Suprapubic skin (tissue), 4 donors: ENCODE measurements at places on chromosomes 6 and 20. TPM values are rescaled to one million over a fixed set of nuclear protein-coding genes. Genes with fewer than 3 reads are reported as not detected.

The ZSCAN26 gene
- total RNA-seq, result 5.0 TPM

The MGME1 gene
- total RNA-seq, result 31.0 TPM

The CST5 gene
- total RNA-seq, result not detected

The CLVS2 gene
- total RNA-seq, result 0.44 TPM

The SYNJ2 gene
- 5.8 TPM for total RNA-seq

The IYD gene
- 3.0 TPM for total RNA-seq

The FAM83B gene
- 153 TPM for total RNA-seq

The BMP7 gene
- total RNA-seq, result 19.2 TPM

The FOXS1 gene
- not detected for total RNA-seq

The DNMT3B gene
- 2.7 TPM for total RNA-seq

The CFB gene
- total RNA-seq, result 6.8 TPM

The PACSIN1 gene
- 0.40 TPM for total RNA-seq

The BNIP5 gene
- total RNA-seq, result not detected

The SAPCD1 gene
- 23.4 TPM for total RNA-seq

The RPS6KA2 gene
- 24.2 TPM for total RNA-seq

The KCNK5 gene
- total RNA-seq, result 18.6 TPM

- DNase-seq, result no peak
Observed at GRCh38 chr6:70171236-70171635, 131.6 kb downstream of the COL9A1 start.

- DNase-seq, result no peak
Observed at GRCh38 chr6:140697585-140697984, 1323.1 kb upstream of the CITED2 start.

- no peak for DNase-seq
Observed at GRCh38 chr6:160462116-160462515, 113.9 kb downstream of the SLC22A3 start.

- no peak for DNase-seq
Observed at GRCh38 chr6:35495258-35496035, 1.4 kb downstream of the TEAD3 start.

DNA sequence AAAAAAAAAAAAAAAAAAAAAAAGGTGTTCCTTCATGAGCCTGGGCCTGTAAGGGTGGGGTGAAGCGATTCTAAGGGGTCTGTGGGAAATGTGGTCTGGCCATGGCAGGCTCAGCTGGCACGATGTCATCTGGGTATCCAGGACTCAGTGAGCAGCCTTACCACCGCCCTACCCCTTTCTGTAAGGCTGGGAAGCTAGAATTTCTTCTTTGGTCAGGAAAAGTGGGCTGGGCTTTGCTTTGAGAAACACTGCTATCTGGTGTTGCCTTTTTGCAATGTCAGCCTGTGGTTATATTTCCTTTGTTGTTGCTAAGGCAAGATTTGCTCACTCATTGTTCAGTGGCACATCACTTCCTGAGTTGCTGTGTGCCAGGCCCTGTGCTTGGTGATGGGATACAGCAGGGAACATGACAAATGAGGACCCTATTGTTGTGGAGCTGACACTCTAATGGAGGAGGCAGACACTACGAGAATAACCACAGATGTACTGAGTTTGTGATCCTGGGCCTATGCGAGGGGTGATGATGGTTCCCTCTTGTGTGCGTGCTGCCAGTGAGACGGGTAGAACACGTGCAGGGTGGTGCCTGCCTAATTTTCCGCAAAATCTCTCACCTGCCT is 45.9 kb upstream of the ZNFX1 start:
- DNase-seq, result no peak

DNA sequence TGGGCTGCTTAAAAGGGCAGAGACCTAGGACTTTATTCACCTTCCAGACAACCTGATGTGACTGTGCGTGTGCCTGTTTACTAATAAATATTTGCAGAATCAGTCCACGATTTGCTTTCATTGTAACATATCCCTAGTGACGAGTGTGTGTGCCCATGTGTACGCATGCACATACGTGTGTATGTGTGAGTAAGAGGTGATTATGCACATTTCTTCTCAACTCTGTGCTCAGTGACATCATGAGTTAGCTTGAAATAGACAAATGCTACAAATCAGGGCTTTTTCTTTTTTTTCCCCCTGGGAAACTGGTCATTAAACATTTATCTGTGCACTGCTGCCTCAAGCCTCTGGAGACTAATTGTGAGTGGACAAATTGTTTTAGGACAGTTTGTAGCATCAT is 242.6 kb upstream of the SOX4 start:
- DNase-seq, result no peak

GRCh38 chr6:147970970-147971369 is 371.7 kb upstream of the SASH1 start:
- no peak for DNase-seq

DNA sequence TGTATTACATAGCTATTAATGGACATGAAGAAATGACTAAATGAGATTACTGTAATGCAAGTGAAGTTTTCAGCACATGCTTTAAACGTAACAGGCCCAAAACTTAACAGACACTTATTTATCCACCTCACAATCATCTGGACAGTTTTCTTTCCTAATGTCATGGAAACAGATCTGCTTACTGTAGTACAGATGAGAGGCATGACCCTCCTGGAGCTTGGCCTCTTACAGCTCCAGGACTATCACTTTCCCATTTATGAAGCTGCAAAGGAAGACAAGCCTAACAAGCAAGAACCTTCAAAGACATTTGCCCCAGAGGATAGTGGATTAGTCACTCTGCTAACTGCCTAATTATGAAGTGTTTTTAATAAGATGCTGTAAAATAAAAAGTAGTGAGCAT is 419.3 kb downstream of the PHF3 start:
- DNase-seq, result no peak

- peak; percentile 84 for DNase-seq
Observed at GRCh38 chr20:17570347-17571152, 675 bp downstream of the DSTN start.

DNA sequence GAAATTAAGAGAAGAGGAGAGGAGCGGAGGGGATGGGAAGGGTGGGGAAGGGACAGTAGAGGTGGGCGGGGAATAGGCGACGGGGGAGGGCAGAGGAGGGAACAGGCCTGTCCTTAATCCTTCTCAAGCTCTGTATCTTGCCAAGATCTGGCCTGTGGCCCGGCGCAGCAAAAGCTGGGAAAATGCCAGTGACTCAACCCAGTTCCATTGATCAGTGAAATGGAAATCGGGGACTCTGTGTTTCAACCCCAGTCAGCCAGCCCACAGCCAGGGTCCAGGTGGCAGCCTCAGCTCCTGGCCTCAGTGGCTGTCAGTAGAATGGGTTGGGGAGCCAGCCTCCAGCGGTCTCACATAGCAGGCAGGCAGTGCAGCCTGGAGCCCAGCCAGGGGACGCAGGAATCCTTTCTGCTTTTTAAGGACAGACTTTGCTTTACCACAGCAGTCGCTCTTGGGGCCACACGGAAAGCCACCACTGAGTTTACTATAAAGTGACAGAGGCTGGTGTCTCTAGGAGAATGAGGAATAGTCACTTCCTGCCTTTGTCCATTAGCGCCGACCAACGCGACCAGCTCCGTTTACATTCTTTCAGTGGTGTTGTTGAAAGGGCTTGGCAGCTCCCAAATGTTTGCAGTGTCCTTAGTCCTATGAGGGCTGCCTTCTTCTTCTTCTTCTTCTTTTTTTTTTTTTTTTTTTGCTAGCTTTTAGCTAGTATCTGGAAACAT is 128.0 kb downstream of the RIN2 start:
- no peak for DNase-seq

- no peak for DNase-seq
Observed at GRCh38 chr20:52805296-52805571, 166.9 kb upstream of the TSHZ2 start.

GRCh38 chr6:152554851-152555250 is 82.3 kb downstream of the SYNE1 start:
- DNase-seq, result no peak

DNA sequence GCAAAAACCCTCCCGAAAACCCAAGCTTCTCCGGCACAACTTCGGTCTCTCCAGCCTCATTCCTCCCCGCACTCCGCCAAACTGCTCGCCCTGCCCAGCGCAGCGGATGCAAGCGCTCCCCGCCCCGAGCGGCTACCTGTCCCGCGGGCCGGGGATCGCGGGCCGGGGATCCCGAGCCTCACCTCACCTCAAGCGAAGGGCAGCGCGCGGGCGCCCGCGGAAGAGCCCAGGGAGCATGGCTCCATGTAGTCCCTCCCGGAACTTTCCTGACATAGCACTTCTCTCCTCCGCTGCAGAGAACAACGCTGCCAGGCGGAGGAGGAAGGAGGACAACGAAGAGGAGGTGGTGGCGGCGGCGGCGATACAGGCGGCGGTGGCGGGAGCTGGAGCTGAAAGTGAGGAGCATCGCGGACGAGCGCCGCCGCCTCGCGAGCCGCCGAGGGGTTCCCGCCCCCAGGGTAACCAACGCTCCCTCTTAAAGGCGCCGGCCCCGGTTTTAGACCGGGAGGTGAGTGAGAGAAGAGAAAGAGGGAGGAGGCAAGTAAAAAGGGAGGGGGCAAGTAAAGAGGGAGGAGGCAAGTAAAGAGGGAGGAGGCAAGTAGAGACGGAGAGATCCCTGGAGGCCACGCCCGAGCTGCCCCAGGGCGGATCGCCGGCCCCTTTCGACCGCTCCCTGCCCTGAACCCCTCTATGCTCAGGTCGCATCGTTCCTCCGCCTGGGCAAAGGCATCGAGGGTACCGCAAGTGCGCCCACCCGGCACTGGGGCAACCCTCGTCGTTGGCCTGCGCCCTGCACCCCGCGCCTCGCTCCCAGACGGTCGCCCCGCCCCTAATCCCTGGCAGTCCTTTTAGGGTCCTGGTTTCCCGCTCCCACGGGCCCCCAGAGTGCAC is at the start of gene GPR63:
GPR63 (minus strand) TSS at position 397 of the 891 bp plus-strand sequence. CDS start 37,746 bp downstream, outside the sequence.
- DNase-seq, result peak; percentile 80

DNA sequence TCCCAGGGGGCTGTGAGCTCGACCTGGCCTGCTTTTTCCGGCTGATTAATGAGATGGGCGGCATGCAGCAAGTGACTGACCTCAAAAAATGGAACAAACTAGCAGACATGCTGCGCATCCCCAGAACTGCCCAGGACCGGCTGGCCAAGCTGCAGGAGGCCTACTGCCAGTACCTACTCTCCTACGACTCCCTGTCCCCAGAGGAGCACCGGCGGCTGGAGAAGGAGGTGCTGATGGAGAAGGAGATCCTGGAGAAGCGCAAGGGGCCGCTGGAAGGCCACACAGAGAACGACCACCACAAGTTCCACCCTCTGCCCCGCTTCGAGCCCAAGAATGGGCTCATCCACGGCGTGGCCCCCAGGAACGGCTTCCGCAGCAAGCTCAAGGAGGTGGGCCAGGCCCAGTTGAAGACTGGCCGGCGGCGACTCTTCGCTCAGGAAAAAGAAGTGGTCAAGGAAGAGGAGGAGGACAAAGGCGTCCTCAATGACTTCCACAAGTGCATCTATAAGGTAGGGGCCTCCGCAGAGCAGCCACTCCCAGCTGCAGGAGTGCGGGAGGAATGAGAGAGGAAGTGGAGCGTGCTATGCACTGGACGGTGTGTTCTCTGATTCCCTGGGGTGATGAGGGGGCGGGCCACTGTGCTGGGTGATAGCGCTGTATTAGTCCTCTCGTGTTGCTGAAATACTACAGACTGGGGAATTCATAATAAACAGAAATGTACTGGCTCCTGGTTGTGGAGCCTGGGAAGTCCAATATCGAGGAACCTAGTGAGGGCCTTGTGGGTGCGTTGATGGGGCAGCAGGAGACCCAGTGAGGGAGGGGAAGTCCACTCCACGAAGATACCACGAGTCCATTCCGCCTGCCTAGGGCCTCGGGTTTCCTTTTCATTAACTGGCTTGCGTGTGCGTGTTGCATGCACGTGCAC is 161.7 kb downstream of the DTNBP1 start:
- DNase-seq, result peak; percentile 57

GRCh38 chr6:45838996-45839395 is 176.7 kb downstream of the CLIC5 start:
- no peak for DNase-seq

- no peak for DNase-seq
Observed at GRCh38 chr20:21708738-21709534, 3.5 kb downstream of the PAX1 start.

- peak; percentile 93 for DNase-seq
Observed at GRCh38 chr6:81753711-81754577, 1.5 kb upstream of the TENT5A start.

DNA sequence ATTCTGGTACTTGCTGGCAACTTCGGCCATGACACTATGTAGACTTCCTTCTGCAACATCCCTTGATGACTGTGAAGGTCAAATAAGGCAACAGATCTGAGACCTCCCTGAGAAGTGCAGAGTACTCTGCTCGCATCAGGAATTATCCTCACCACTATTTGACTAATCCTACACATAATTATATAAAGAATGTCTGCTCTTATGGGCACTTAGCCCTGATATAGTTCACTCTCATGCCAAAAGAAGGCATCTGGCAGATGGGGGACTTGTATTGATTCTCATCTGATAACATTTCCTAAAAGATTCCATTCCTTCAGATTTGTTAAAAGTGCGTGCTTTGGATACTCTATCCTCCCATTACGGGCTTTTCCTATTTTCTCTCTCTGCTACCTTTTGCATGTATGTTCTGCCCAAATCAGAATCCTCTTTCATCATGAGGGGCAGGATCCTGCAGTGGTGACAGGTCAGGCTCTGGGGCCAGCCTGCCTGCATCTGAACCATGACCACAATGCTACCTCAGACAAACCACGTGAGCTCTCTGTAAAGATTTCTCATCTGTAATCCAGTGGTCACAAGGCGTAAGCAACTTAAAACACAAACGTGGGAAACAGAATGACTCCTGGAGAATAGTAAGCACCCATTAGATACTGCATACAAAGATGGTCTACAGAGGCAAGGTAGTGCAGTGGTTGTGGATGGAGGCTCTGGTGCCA is 134.0 kb downstream of the GJA10 start:
- DNase-seq, result no peak

GRCh38 chr6:93571346-93571745 is 152.0 kb upstream of the EPHA7 start:
- DNase-seq, result no peak

GRCh38 chr6:19041906-19042305 is 654.8 kb downstream of the RNF144B start:
- no peak for DNase-seq

DNA sequence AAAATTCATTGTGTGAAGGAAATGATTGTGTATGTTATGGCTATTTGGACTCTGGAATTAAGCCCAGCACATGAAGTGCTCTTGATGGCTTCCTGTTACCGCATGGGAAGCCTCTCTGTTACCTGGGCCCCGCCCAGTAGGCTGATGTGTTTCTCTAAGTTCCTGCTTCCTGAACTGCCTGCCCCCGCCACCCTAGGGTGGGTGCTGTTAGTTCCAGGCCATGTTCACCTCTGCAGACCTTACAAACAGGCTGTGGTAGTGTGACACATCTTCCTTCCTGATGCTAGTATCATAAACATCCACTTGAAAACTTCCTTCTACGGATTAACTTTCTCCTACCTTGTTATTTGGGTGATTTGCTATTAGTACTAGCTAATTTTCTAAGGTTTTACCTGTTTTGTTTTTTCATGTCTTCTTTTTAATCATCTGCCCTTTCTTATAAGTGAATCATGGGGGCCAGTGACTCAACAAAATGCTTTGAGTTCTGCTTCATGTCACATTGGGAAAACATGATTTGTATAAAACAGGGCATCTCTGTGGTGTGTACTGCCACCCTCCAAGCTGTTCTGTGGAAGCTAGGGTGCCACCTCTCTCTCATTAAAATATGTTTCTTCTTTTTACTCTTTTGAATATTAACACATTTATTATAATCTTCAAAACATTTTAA is 40.6 kb downstream of the SH3BGRL2 start:
- no peak for DNase-seq
